Lung (tissue), 17 donors: ENCODE measurements at places on chromosomes 12 and 14. TPM values are rescaled to one million over a fixed set of nuclear protein-coding genes. Genes with fewer than 3 reads are reported as not detected.

DNA sequence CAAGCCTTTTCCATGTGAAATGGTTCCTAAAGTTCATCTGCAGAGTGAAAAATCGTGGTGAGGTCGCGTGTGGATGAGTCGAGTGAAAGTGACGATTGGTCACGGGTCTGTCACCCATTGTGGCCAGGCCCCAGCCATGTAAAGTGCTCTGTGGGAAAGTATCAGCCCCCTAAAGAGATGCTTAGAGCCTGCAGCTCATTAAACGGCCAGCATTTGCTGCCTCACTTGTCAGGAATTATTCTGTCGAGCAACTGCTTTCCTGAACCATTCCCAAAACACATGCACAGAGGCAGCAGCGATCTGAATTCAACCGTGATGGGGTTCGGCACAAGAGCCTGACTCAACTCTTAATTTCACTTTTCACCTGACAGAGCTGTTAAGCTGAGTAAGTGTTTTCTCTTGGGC lies 16.0 kb downstream of the DBX2 start:
- H3K4me3 ChIP-seq, result no peak overlapping the region
- DNase-seq, result no peak
- H3K36me3 ChIP-seq, result no peaks in the 10 kb centered on the region
- no peaks in the 10 kb centered on the region for H3K27me3 ChIP-seq

- H3K4me1 ChIP-seq, result no peaks in the 10 kb centered on the region
- no peak overlapping the region for H3K27ac ChIP-seq
- no peaks in the 10 kb centered on the region for H3K36me3 ChIP-seq
- no peaks in the 10 kb centered on the region for H3K27me3 ChIP-seq
Observed at GRCh38 chr14:78592616-78593219, 422.5 kb downstream of the NRXN3 start.

The NCOR2 gene
- polyA plus RNA-seq, result 98.7 TPM

GRCh38 chr14:69355607-69356281 lies 42.4 kb downstream of the ERH start:
- no peaks in the 10 kb centered on the region for H3K36me3 ChIP-seq
- H3K4me1 ChIP-seq, result no peaks in the 10 kb centered on the region
- H3K27me3 ChIP-seq, result no peaks in the 10 kb centered on the region
- H3K27ac ChIP-seq, result peak overlapping the region; percentile 17
- H3K4me3 ChIP-seq, result no peak overlapping the region
- DNase-seq, result no peak

The OSBPL8 gene
- polyA plus RNA-seq, result 8.6 TPM

The MUCL1 gene
- polyA plus RNA-seq, result 2.4 TPM

The LPAR5 gene
- 0.51 TPM for polyA plus RNA-seq

The CEBPE gene
- 3.5 TPM for polyA plus RNA-seq

The SLC38A4 gene
- polyA plus RNA-seq, result 0.07 TPM

The KRT3 gene
- not detected for polyA plus RNA-seq

DNA sequence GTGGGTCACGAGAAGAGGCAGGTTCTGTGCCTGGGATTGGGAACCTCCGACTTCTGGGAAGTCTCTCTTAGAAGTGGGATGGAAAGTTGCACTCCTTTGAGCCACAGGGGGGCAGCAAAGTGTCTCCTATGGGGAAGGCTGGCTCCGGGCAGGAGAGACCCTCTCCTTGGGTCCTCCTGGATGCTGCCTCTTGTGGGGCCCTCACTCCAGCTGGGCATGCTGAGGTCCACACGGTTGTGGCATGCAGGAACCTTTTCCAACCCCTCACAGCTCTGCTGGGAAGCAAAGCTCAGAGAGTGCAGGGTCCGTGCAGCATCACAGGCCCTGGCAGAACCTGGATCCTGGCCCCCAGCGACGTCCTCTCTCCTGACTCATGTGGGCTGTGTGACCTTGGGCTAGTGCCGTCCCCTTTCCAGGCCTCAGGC lies 17.4 kb downstream of the SDSL start:
- H3K36me3 ChIP-seq, result no peaks in the 10 kb centered on the region
- H3K4me1 ChIP-seq, result no peaks in the 10 kb centered on the region
- H3K27ac ChIP-seq, result no peak overlapping the region

The FOS gene
- polyA plus RNA-seq, result 139 TPM

DNA sequence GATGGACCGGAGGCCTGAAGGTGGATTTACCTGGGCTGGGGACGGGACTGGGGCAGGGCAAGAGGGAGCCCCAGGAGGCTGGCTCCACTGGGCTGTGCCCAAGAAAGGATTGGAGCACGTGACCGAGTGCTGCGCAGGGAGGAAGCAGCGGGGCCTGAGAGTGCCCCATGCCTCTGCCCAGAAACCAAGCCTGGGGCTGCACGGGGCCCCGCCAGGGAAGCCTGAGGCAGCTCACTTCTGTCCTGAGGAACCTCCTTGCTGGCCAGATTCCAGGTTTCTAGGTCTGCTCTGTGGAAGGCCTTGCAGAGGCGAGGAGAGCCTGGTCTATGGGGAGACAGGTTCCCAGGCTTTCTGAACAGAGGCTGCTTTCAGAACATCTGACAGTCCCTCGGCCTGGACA lies 10.4 kb downstream of the NGB start:
- DNase-seq, result peak; percentile 58
- H3K4me3 ChIP-seq, result no peak overlapping the region
- no peak overlapping the region for H3K27ac ChIP-seq

DNA sequence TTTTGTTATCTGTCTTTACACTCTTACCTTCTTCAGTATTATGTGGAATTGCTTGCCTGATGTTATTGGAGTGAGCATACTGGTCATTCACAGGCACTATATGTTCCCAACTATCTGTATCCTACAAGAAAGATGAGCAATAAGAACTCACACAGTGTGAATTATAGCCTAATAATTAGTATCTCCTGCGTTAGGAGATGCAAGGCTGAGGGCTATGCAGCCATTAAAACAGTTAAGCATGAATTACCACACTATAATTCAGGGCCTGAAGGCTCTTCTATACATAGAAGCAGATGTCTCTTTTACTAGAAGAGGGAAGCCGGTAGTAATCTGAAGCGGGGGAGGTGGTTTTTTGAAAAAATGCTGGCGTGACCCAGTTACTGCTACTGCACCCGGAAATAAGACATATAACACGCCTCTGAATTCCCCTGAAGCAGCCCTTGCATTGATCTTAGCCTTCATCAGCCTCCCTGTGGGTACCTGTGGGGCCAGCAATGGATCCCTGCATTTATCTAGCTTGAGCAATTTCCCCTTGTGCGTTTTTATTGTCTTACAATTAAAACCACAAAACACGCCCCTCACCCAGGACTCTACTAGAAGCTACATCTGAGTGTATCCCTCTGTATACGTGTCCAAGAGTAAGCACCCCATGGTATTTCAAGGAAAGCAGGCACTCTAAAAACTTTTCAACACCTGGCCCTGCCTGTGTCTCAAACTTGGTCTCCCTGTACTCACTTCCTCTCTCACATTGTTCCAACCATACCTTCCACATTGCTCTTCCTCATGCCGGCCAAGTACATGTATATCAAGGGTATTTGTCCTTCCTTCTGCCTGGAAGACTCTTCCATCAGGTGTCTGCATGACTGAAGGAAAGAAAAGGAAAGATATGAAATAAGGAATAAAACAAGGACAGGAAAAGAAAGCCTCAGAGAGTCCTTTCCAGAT lies 210.9 kb upstream of the ARID2 start:
- no peak overlapping the region for H3K27ac ChIP-seq
- H3K4me1 ChIP-seq, result no peaks in the 10 kb centered on the region
- no peak for DNase-seq
- H3K27me3 ChIP-seq, result no peaks in the 10 kb centered on the region

The KIF5A gene
- polyA plus RNA-seq, result 0.05 TPM

The CCDC198 gene
- not detected for polyA plus RNA-seq

The VRTN gene
- polyA plus RNA-seq, result not detected

The P2RX7 gene
- 11.4 TPM for polyA plus RNA-seq

The DIO3 gene
- polyA plus RNA-seq, result 7.1 TPM

DNA sequence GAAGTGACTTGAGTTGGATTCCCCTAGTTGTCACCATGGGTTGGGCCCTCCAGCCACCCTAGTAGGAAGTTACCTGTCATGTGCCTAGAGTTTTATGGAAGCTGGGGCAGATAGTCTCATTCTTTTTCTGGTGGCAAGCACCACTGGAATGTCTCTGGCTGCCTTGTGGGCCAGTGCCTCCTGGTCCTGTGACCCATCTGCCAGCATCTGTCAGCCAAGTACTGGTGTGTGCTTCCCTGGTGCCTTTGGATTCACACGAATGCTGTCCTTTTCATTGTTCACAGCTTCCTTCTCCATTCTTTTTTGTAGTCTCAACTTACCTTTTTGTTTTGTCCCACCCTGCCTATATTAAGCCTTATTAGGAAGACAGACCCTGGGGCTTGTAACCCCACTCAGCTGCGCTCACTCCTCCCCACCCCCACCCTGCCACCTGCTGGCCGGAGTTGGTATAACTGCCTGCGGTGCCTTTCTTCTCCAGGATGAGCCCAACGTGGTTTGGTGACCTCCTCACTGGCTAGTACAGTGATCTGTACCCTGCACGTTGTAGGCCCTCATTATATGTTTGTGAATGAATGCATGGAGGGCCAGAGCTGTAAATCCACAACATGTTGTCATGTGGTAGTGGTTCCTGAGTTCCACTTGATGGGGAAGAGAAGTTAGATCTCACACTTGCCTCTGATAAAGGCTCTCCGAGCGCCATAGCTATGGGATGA lies 125.7 kb downstream of the TSPAN9 start:
- no peaks in the 10 kb centered on the region for H3K36me3 ChIP-seq
- peaks cover 16% of the 10 kb centered on the region for H3K27me3 ChIP-seq
- peak overlapping the region; percentile 92 for H3K27ac ChIP-seq
- H3K4me1 ChIP-seq, result peaks cover 34% of the 10 kb centered on the region
- H3K4me3 ChIP-seq, result no peak overlapping the region
- DNase-seq, result peak; percentile 72

DNA sequence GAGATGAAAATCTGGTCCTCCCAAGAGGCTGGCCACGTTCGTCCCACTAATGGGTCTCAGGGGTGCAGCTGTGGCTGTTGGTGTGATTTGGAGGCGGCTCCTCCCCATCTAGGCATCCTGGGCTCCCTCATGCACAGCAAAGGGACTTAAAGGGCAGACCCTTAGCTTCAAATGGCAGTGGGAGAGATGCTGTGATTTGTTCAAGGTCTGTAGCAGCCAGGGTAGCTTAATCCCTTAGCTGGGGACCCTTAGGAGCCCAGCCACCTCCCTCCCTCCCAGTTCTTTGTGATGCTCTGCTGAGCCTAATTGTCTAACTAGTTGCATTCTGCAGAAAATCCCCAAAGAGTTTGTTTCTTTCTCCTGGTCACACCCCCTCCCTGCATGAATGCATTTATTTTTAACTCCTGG lies 18.3 kb downstream of the DYRK4 start:
- no peaks in the 10 kb centered on the region for H3K4me1 ChIP-seq
- H3K4me3 ChIP-seq, result no peak overlapping the region
- H3K27ac ChIP-seq, result no peak overlapping the region
- no peaks in the 10 kb centered on the region for H3K36me3 ChIP-seq

DNA sequence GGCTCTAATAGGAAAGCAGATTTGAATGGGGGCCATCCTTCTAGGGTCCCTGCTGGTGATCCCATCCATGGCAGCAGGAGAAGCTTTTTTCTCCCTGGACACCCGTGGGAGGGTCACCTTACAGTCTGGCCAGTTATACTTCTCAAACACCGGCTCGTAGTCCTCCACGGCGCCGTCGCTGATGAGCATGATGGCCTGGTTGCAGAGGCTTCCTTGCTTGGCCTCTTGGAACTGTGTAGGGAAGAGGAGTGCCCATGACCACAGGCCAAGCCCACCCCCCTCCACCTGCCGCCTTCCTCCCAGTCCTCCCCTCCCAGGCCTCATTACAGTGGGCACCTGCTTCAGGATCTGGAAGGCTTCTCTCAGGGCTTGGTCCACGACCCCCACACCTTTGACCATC lies 33.8 kb downstream of the CACNA2D4 start:
- no peak overlapping the region for H3K4me3 ChIP-seq
- no peak for DNase-seq
- no peak overlapping the region for H3K27ac ChIP-seq
- H3K27me3 ChIP-seq, result no peaks in the 10 kb centered on the region

The OR4E2 gene
- not detected for polyA plus RNA-seq

The WNT1 gene
- 0.09 TPM for polyA plus RNA-seq

GRCh38 chr14:79376557-79376956 lies 834.7 kb downstream of the DIO2 start:
- no peaks in the 10 kb centered on the region for H3K27me3 ChIP-seq
- no peaks in the 10 kb centered on the region for H3K4me1 ChIP-seq
- H3K36me3 ChIP-seq, result no peaks in the 10 kb centered on the region
- DNase-seq, result no peak
- H3K4me3 ChIP-seq, result no peak overlapping the region
- no peak overlapping the region for H3K27ac ChIP-seq

The RIN3 gene
- polyA plus RNA-seq, result 52.4 TPM

DNA sequence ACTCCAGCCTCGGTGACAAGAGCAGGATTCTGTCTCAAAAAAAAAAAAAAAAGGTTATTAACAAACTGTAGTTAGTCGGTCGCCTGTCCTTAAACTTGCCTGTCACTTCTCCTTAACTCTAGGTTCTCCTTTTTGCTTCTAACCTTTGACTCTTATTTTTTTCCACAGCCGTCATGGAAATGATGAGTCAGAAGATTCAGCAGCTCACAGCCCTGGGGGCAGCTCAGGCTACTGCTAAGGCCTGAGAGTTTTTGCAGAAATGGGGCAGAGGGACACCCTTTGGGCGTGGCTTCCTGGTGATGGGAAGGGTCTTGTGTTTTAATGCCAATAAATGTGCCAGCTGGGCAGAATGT lies 418 bp upstream of the MYG1 start:
- DNase-seq, result peak; percentile 35
- peak overlapping the region; percentile 66 for H3K27ac ChIP-seq
- no peaks in the 10 kb centered on the region for H3K27me3 ChIP-seq

DNA sequence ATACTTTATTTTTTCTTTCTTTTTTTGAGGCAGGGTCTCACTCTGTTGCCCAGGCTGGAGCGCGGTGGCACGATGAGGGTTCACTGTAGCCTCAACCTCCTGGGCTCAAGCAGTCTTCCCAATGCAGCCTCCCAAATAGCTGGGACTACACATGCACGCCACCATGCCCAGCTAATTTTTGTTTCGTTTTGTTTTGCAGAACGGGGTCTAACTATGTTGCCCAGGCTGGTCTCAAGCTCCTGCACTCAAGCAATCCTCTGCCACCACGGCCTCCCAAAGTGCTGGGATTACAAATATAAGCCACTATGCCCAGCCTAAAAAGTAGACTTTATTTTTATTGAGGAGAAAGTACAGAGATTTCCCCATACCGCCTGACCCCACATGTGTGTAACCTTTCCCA lies 4.7 kb upstream of the MSI1 start:
- no peak overlapping the region for H3K27ac ChIP-seq
- peaks cover 39% of the 10 kb centered on the region for H3K27me3 ChIP-seq
- H3K4me3 ChIP-seq, result no peak overlapping the region
- no peaks in the 10 kb centered on the region for H3K36me3 ChIP-seq

- no peaks in the 10 kb centered on the region for H3K36me3 ChIP-seq
- H3K27me3 ChIP-seq, result no peaks in the 10 kb centered on the region
- no peaks in the 10 kb centered on the region for H3K4me1 ChIP-seq
- H3K4me3 ChIP-seq, result no peak overlapping the region
- no peak for DNase-seq
- H3K27ac ChIP-seq, result no peak overlapping the region
Observed at GRCh38 chr12:34626363-34627157, 604.3 kb downstream of the ALG10 start.

GRCh38 chr14:33062476-33062875 lies 123.8 kb downstream of the NPAS3 start:
- no peaks in the 10 kb centered on the region for H3K27me3 ChIP-seq
- H3K36me3 ChIP-seq, result no peaks in the 10 kb centered on the region
- H3K27ac ChIP-seq, result no peak overlapping the region
- DNase-seq, result peak; percentile 32
